ENCODE measurements at places on chromosomes 4 and X. TPM values are rescaled to one million over a fixed set of nuclear protein-coding genes. Genes with fewer than 3 reads are reported as not detected.

The GLOD5 gene
- not detected for total RNA-seq

The STK32B gene
- 5.8 TPM for total RNA-seq

The OTOP1 gene
- total RNA-seq: not detected

The CTAG1B gene
- not detected for total RNA-seq

The ETDA gene
- not detected for total RNA-seq

The DSPP gene
- total RNA-seq: not detected

The ARSJ gene
- 143 TPM for total RNA-seq

The NR0B1 gene
- not detected for total RNA-seq

The FDCSP gene
- not detected for total RNA-seq

The ABCG2 gene
- total RNA-seq: 1.4 TPM

The EPGN gene
- not detected for total RNA-seq

The MTMR8 gene
- total RNA-seq: under 0.01 TPM

The ESX1 gene
- total RNA-seq: not detected

The CACNA1F gene
- total RNA-seq: not detected

The CCDC158 gene
- total RNA-seq: not detected

The RASL11B gene
- total RNA-seq: 0.28 TPM

The GATA1 gene
- total RNA-seq: not detected

The AMBN gene
- total RNA-seq: not detected

The UBL4A gene
- 28.3 TPM for total RNA-seq

The GPC4 gene
- 0.54 TPM for total RNA-seq

The ABHD18 gene
- total RNA-seq: 4.3 TPM

The KLB gene
- total RNA-seq: not detected

The FATE1 gene
- not detected for total RNA-seq

The OCRL gene
- 20.6 TPM for total RNA-seq

The TEX11 gene
- not detected for total RNA-seq

The KCNE5 gene
- 0.28 TPM for total RNA-seq

The LANCL3 gene
- total RNA-seq: not detected

The NDNF gene
- under 0.01 TPM for total RNA-seq

The FAM53A gene
- 2.0 TPM for total RNA-seq

The TMEM185A gene
- 10.3 TPM for total RNA-seq

The LAMTOR3 gene
- 35.7 TPM for total RNA-seq

The HELT gene
- total RNA-seq: not detected

The STPG2 gene
- not detected for total RNA-seq

The PNMA6A gene
- total RNA-seq: 0.18 TPM

The FGF13 gene
- total RNA-seq: 0.18 TPM

The ARX gene
- not detected for total RNA-seq

The KDR gene
- not detected for total RNA-seq

The NIPAL1 gene
- 1.1 TPM for total RNA-seq

The NALF2 gene
- not detected for total RNA-seq

The MAGEB17 gene
- under 0.01 TPM for total RNA-seq

The SGMS2 gene
- 57.5 TPM for total RNA-seq

The NMU gene
- total RNA-seq: not detected

The HSD17B10 gene
- 80.5 TPM for total RNA-seq

The SH3TC1 gene
- 1.6 TPM for total RNA-seq

The TRIML2 gene
- 0.18 TPM for total RNA-seq

The FHIP1A gene
- 0.18 TPM for total RNA-seq

The ANOS1 gene
- under 0.01 TPM for total RNA-seq

The EDA2R gene
- total RNA-seq: 23.8 TPM

The SLITRK2 gene
- total RNA-seq: not detected

The DDX53 gene
- total RNA-seq: not detected

The TMEM154 gene
- total RNA-seq: 0.18 TPM

Data from IMR-90 (cell line).